Stomach (tissue), 19 donors: ENCODE measurements at places on chromosomes 6 and 20. TPM values are rescaled to one million over a fixed set of nuclear protein-coding genes. Genes with fewer than 3 reads are reported as not detected.

Gene SGK2
- 54.9 TPM for total RNA-seq

Gene C20orf96
- 3.6 TPM for total RNA-seq

GRCh38 chr6:127053032-127053874 is 65.2 kb upstream of the RSPO3 start:
- no peaks in the 10 kb centered on the region for H3K36me3 ChIP-seq
- H3K4me3 ChIP-seq, result no peak overlapping the region
- no peak for DNase-seq
- no peak overlapping the region for H3K27ac ChIP-seq
- H3K27me3 ChIP-seq, result no peaks in the 10 kb centered on the region

Gene CSNK2A1
- total RNA-seq, result 80.5 TPM

Gene RWDD2A
- 18.7 TPM for total RNA-seq

DNA sequence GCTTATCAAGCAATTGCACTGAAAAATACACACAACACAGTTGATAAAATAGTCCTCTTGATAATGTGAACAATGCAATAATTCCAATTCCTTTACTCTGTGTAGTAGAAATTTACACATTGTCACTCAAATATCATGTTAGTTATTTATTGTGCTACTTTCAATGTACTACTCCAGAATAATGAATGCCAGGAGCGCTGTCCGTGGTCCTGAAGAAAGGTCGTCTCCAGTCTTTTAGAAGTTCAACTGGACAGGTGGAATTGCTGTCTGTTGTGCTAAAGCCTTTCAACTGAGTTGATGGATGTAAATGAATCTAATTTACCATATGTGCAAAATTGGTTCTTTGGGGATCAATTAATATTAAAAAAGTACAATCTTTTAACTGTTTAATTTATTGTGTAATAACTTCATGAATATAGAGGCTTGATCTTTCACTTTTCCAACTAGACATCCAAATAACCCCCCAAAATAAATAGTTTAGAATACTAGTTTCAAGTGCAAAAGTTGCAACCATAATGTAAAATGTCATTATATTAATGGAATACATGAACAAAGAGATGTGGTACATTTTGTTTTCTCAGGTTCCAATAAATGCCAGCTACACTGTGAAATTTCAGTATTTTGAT is 3.2 kb downstream of the GRIK2 start:
- H3K4me1 ChIP-seq, result peaks cover 7% of the 10 kb centered on the region
- H3K4me3 ChIP-seq, result no peak overlapping the region
- H3K27ac ChIP-seq, result no peak overlapping the region
- peak; percentile 59 for DNase-seq
- no peaks in the 10 kb centered on the region for H3K36me3 ChIP-seq

DNA sequence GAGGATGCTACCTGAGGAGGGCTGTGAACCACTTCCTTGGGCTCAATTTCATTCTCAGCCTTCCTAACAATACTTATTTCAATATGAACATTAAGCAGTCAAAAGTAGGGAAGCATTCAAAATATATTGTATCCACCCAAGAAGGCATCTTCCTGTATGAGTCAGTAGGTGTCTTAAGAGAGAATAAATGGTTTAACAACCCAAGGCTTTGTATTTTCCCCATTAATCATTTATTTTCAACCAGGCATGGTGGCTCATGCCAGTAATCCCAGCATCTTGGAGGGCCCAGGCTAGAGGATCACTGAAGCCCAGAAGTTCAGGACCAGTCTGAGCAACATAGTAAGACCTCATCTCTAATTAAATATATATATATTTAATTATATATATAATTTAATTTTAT is 74.5 kb upstream of the MARCKS start:
- H3K36me3 ChIP-seq, result no peaks in the 10 kb centered on the region
- DNase-seq, result no peak
- no peaks in the 10 kb centered on the region for H3K27me3 ChIP-seq

Gene TSHZ2
- 3.5 TPM for total RNA-seq

DNA sequence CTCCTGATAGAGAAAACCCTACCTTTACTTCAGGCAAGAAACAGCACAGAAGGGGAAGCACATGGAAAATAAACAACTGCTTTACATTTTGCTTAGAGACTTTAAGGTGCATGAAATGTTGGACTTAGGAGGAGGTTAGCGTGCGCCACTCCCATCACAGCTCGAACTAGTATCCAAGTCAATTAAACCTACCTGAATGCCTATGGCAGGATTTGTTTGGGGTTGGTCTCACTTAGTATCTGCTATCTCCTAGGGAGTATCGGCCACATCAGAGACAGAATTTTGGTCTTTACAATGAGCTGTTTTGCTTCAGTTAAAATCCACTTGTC is 12.0 kb downstream of the CYP24A1 start:
- H3K36me3 ChIP-seq, result no peaks in the 10 kb centered on the region
- no peak overlapping the region for H3K27ac ChIP-seq
- no peak overlapping the region for H3K4me3 ChIP-seq

DNA sequence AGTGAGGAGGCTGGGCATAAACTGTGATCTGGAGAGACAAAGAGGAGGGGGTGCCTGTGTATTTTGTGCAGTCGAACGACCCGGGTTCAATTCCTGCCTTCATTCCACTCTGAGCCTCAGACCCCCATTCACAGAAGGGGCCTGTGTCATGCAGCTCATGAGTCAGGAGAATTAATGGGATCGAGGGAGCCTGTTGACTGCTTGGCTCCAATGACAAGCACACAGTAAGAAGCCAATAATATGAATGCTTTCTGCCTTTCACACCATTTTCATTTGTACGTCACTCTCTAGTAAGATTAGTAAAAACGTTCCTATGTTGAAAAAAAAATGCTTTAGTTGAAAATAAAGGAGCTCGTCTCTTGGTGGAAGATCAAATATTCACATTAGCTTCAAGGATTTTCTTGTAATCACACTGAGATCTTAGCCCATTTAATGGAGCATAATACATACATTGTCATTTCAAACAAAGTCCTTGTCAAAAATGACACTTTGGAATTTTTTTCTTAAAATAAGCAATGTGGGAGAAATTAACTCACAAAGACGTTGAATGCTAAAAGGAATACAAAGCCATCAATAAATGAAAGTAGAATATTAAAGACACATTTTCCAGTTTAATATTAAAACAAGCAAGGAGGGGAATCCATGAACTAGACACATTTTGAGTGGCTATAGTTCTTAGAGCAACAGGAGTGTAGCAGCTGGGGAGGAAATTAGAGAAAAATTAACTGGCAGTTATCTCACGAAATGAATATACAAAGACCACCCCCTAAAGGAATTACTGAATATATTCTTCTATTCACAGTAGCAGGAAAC is 246.7 kb upstream of the AFDN start:
- H3K36me3 ChIP-seq, result no peaks in the 10 kb centered on the region
- no peaks in the 10 kb centered on the region for H3K27me3 ChIP-seq
- H3K4me3 ChIP-seq, result no peak overlapping the region
- H3K27ac ChIP-seq, result no peak overlapping the region
- H3K4me1 ChIP-seq, result no peaks in the 10 kb centered on the region

Gene CYP39A1
- 11.6 TPM for total RNA-seq

DNA sequence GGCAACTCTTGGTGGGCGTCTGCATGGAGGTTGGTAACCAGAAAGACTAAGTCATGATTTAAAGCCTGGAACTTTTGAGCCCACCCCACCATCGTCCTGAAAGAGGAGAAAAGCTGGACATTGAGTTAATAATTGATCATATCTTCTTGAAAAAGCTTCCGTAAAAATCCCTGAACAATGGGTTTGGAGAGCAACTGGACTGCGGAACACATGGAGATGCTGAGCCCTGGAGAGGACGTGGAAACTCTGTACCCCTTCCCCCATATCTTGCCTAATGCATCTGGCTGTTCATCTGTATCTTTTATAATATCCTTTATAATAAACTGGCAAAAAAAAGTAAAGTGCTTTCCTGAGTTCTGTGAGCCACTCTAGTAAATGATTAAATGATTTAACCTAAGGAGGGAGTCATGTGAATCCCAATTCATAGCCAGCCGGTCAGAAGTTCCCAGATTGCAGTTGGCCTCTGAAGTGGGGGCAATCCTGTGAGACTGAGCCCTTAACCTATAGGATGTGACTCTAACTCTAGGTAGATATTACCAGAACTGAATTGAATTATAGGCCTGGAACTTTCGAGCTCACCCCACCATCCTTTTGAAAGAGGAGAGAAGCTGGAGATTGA is 26.5 kb upstream of the LGSN start:
- H3K4me3 ChIP-seq, result no peak overlapping the region
- peaks cover 19% of the 10 kb centered on the region for H3K4me1 ChIP-seq
- H3K36me3 ChIP-seq, result no peaks in the 10 kb centered on the region
- no peak for DNase-seq

DNA sequence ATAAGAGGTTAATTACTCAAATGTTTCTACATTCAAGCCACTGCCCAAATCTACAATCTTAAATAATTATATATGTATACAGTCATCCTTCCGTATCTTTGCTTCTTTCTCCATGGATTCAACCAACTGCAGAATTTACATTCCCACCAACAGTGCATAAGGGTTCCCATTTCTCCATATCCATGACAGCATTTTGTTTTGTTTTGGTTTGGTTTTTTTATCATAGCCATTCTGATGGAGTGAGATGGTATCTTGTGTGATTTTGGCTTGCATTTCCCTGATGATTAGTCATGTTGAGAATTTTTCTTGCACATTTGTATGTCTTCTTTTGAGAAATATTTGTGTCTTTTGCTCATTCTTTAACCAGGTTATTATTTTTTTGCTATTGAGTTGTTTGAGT is 198.5 kb downstream of the C6orf118 start:
- no peak for DNase-seq
- no peak overlapping the region for H3K4me3 ChIP-seq
- H3K36me3 ChIP-seq, result no peaks in the 10 kb centered on the region
- H3K27ac ChIP-seq, result no peak overlapping the region
- no peaks in the 10 kb centered on the region for H3K27me3 ChIP-seq
- H3K4me1 ChIP-seq, result no peaks in the 10 kb centered on the region

DNA sequence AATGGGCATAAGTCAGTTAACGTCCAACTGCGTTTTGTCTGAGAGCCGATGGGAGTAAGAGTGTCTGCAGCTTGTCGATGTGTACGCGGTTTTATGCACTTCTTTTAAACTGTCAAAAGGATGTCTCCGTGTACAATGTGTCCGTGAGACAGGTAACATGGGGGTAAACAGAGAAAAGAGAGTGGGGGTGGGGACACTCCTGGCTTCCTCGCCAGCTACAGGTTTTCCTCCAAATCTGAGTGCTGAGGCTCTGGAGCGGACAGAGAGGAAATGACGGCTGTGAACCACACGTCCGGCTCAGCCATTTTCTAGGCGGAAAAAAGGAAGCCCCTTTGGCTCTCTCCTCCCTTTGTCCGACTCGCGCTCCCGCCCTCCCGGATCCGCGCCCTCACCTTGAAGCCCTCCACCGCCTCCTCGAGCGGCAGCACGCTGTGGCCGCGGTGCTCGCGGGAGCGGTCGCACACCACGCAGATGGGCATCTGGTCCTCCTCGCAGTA is 916 bp downstream of the TRIM27 start:
- DNase-seq, result no peak
- peaks cover 35% of the 10 kb centered on the region for H3K4me1 ChIP-seq
- peak overlapping the region; percentile 98 for H3K27ac ChIP-seq
- peaks cover 40% of the 10 kb centered on the region for H3K36me3 ChIP-seq
- peak overlapping the region; percentile 88 for H3K4me3 ChIP-seq

Gene HLA-DRB1
- 11.6 TPM for total RNA-seq

- no peak overlapping the region for H3K4me3 ChIP-seq
- peaks cover 30% of the 10 kb centered on the region for H3K4me1 ChIP-seq
- DNase-seq, result no peak
- H3K27me3 ChIP-seq, result no peaks in the 10 kb centered on the region
Observed at GRCh38 chr6:118562959-118563358, 14.9 kb downstream of the PLN start.

DNA sequence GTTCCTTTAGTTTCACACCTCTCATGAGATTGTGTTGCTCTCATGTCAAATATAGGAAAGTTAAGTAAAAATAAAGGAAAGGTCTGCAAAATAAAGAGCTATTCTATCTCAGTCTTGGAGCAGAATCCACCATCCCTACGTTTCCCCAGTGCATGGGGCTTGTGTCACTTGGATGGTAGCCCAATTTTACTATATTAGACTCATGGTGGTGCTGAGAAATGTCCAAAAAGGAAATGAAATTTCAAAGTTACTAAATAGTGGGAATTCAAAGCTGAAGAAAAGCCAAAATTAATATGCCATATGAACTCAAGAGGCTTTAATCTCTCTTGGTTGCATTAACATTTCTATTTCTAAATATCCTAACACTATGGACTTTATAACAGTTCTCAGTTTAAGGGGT is 1283.3 kb upstream of the GJE1 start:
- no peaks in the 10 kb centered on the region for H3K36me3 ChIP-seq
- no peaks in the 10 kb centered on the region for H3K27me3 ChIP-seq
- DNase-seq, result no peak

Gene ARMH2
- not detected for total RNA-seq

- no peak for DNase-seq
- H3K4me1 ChIP-seq, result peaks cover 51% of the 10 kb centered on the region
- H3K36me3 ChIP-seq, result no peaks in the 10 kb centered on the region
- no peak overlapping the region for H3K4me3 ChIP-seq
- no peaks in the 10 kb centered on the region for H3K27me3 ChIP-seq
Observed at GRCh38 chr20:53866794-53867740, 203.3 kb downstream of the BCAS1 start.
